ENCODE measurements at places on chromosomes 4 and X.

DNA sequence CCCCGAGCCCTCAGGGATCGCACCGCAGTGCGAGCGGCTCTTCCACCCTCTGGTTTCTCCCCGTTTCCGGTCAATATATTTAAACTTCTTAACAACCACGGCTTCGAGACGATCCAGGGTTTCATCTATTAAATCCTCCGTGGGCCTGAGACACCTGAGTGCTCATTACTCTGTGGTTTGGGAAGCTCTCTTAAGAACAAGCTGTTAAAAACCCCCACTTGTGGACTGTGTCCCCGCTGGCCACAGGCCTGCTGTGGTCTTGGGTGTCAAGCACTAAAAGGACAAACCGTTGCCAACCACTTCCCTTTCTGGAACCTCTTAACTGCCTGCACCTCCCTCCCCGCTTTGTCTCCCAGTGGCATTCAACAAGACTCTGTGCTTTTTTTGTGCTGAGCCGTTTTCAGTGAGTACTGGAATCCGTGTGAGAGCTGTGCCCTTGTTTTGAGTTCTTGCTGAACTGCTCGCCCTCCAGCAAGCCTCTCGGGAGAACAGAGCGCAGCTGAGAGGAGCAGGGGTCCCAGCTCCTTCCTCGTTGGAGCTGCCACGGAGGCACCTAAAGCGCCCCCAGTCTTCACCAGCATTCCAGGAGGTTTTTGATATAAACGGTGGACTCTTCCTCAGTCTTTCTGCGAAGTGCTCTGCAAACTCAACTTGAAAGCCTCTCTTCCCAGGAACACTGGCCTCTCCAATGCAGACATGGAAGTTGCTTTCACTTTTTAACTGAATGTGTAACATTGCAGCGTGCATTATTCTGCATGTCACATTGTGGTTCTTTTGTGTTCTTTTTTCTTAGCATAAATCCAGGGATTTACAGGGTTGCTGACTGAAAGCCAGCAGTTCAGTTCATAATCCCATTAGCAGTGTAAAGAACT is 691 bp upstream of the IGFBP7 start:
- H3K4me1 ChIP-seq = peaks cover 11% of the 10 kb centered on the region
- peak overlapping the region; percentile 45 for H3K4me3 ChIP-seq
- peak; percentile 76 for DNase-seq

DNA sequence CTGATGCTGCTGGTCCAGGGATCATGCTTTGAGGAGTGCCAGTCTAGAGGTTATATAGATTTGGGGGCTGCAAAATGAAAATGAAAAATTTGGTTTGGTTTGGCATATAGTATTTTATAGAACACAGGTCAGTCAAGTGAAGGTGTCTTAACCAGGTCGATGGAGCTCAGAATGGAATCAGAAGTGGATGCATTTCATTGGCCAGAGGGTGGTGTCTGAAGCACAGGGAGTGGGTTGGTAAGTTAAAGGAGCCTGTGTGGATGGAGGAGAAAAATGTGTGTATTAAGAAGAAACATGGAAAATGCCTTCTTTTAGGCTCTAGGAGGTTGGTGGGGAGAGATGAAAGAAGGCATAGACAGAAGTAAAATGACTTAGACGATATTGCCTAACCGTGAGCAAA is 8.6 kb downstream of the GALNT7 start:
- no peak overlapping the region for H3K27ac ChIP-seq
- no peak overlapping the region for H3K4me3 ChIP-seq
- H3K36me3 ChIP-seq = no peaks in the 10 kb centered on the region
- H3K4me1 ChIP-seq = peaks cover 23% of the 10 kb centered on the region
- H3K27me3 ChIP-seq = no peaks in the 10 kb centered on the region

- DNase-seq = no peak
- H3K4me1 ChIP-seq = no peaks in the 10 kb centered on the region
- H3K36me3 ChIP-seq = no peaks in the 10 kb centered on the region
- no peak overlapping the region for H3K4me3 ChIP-seq
- H3K27me3 ChIP-seq = no peaks in the 10 kb centered on the region
Observed at GRCh38 chr4:98935633-98936032, 6.7 kb upstream of the EIF4E start.

GRCh38 chrX:15472531-15472930 is 20.6 kb downstream of the PIR start:
- no peak overlapping the region for H3K4me3 ChIP-seq
- peaks cover 6% of the 10 kb centered on the region for H3K4me1 ChIP-seq
- H3K36me3 ChIP-seq = no peaks in the 10 kb centered on the region
- peak; percentile 8 for DNase-seq

GRCh38 chr4:184462724-184463123 is 11.6 kb downstream of the IRF2 start:
- H3K27me3 ChIP-seq = no peaks in the 10 kb centered on the region
- H3K27ac ChIP-seq = no peak overlapping the region
- no peak overlapping the region for H3K4me3 ChIP-seq
- DNase-seq = no peak
- H3K36me3 ChIP-seq = no peaks in the 10 kb centered on the region

DNA sequence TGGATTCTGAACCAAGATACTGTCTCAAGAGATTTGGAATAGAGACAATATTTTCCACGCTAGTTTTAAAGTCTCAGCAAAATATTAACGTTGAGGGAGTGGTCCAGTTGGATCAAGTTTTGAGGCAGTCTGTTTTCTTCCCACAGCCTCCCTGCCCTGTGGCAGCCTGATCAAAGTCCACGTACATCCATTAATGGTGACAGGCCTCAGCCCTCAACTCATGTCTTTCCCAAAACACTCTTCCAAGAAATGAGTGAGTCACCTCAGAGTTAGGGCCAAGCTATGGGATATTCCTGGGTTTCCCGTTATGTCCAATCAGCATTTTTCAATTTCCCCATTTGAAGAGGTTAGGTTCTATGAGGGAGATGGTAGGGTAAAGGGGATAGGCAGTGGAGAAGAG is 28.5 kb downstream of the EGFL6 start:
- no peak for DNase-seq
- no peak overlapping the region for H3K4me3 ChIP-seq
- no peaks in the 10 kb centered on the region for H3K4me1 ChIP-seq
- no peak overlapping the region for H3K27ac ChIP-seq
- no peaks in the 10 kb centered on the region for H3K27me3 ChIP-seq

DNA sequence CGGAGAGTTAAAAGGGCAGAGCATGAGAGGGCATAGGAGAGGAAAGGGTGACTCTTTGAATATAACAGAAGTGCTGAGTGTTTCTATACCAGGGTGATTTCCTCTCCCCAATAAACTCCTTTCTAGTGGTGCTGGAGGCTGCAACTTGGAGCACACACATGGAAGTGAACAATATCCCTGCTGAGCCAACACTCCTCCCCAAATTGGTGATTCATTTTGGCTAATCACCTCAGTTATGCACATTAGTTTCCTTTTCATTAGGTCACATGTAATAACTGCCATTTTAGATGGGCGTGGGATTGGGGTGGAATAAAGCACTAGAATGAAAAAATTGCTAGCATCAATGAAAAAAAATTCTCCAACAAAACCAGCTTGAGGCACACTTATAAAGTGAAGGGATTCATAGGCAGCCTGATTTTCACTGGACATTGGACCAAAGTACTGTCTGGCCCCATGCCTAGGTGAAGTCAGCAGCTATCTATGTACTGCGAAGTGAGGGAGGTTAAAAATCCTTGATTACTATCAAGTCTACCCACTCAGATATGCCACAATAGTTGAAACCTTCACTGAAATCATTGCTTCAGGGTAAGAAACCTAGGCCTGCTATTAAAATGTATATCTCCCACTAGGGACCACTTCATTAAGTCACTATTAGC is 174.0 kb downstream of the GLUD2 start:
- H3K36me3 ChIP-seq = no peaks in the 10 kb centered on the region
- H3K4me3 ChIP-seq = no peak overlapping the region
- H3K27ac ChIP-seq = no peak overlapping the region

- DNase-seq = no peak
- no peaks in the 10 kb centered on the region for H3K4me1 ChIP-seq
- H3K27me3 ChIP-seq = peaks cover 22% of the 10 kb centered on the region
- H3K4me3 ChIP-seq = no peak overlapping the region
- H3K36me3 ChIP-seq = no peaks in the 10 kb centered on the region
Observed at GRCh38 chr4:6542951-6543350, 32.0 kb upstream of the MAN2B2 start.

DNA sequence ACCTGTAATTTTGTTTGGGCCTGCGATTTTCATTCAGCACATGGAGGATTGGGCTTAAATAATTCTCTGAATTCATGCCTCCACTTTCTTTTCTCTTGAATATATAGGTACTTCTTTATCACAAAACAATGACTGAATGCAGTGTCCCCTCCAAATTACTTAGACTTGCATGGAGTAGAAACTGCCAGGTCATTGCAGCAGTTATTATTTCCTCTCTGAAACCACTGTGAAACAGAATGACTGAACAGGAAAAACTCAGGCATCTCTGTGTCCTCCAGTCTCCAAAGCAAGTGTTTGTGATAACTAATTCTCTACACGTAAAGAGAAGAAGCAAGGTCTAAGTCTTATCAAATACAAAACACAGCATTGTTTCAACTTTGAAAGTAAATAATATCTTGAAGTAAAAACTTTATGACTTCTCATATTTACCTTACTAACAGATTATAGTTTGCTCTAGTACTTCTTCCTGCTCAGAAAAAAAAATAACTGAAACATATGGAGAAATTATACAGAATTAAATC is 144.5 kb upstream of the DIAPH2 start:
- no peaks in the 10 kb centered on the region for H3K27me3 ChIP-seq
- DNase-seq = no peak
- H3K4me1 ChIP-seq = no peaks in the 10 kb centered on the region
- H3K36me3 ChIP-seq = no peaks in the 10 kb centered on the region

- DNase-seq = no peak
- no peaks in the 10 kb centered on the region for H3K36me3 ChIP-seq
- peaks cover 18% of the 10 kb centered on the region for H3K4me1 ChIP-seq
- no peak overlapping the region for H3K4me3 ChIP-seq
- H3K27me3 ChIP-seq = no peaks in the 10 kb centered on the region
- no peak overlapping the region for H3K27ac ChIP-seq
Observed at GRCh38 chr4:14862891-14863290, 139.4 kb upstream of the CPEB2 start.

GRCh38 chr4:8726344-8726851 is 133.8 kb downstream of the CPZ start:
- H3K27ac ChIP-seq = no peak overlapping the region
- no peaks in the 10 kb centered on the region for H3K4me1 ChIP-seq
- H3K4me3 ChIP-seq = no peak overlapping the region

DNA sequence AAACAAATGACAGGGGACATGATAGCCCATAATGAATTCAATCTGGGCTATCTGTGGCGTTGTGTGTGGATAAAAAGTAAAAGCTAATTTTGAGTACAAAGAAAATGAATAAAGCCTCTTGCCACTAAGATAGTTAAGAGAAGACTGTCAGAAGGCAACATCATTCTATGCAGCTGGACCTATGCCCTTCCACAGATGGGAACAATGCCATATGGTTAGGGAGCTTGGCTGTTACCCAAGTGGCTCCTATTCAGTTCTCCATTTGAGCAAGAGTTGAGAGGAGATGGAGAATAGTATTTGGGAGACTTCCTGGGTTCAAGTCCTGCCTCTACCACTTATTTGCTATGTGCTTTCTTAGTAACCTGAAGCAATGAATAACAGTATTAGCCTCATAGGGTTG is 107.7 kb downstream of the ANXA3 start:
- no peak for DNase-seq
- H3K4me1 ChIP-seq = no peaks in the 10 kb centered on the region
- no peaks in the 10 kb centered on the region for H3K36me3 ChIP-seq

GRCh38 chrX:46574774-46575381 is 1.3 kb downstream of the CHST7 start:
- no peaks in the 10 kb centered on the region for H3K4me1 ChIP-seq
- H3K27ac ChIP-seq = no peak overlapping the region
- H3K4me3 ChIP-seq = peak overlapping the region; percentile 49
- H3K36me3 ChIP-seq = no peaks in the 10 kb centered on the region

GRCh38 chr4:151099976-151100417 is 569 bp downstream of the RPS3A start:
- H3K4me1 ChIP-seq = peaks cover 9% of the 10 kb centered on the region
- peaks cover 28% of the 10 kb centered on the region for H3K36me3 ChIP-seq
- peak overlapping the region; percentile 84 for H3K4me3 ChIP-seq
- no peaks in the 10 kb centered on the region for H3K27me3 ChIP-seq

GRCh38 chr4:86043755-86044592 is 315.9 kb downstream of the MAPK10 start:
- no peaks in the 10 kb centered on the region for H3K27me3 ChIP-seq
- H3K27ac ChIP-seq = no peak overlapping the region
- no peak overlapping the region for H3K4me3 ChIP-seq
- DNase-seq = peak; percentile 67

DNA sequence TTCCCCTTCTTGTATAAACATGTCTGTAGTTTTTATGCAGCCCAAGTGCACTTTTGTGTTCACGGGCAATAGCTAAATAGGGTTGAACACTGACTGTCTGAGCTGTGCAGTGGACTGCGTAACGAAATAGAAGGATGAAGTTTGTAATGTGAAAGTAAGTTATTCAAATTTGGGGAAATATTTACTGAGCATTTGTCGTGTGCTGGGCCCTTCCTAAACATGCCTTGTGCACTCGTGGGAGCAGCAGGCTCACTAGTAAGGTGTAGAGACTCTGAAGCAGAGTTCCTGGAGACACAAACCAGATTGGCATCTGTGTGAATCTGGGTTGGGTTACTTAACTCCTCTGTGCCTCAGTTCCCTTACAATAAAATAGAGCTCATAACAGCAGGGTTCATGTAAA is 51.7 kb upstream of the C1QTNF7 start:
- no peaks in the 10 kb centered on the region for H3K4me1 ChIP-seq
- no peaks in the 10 kb centered on the region for H3K36me3 ChIP-seq
- no peak overlapping the region for H3K4me3 ChIP-seq
- no peak overlapping the region for H3K27ac ChIP-seq
- DNase-seq = no peak
- no peaks in the 10 kb centered on the region for H3K27me3 ChIP-seq

GRCh38 chr4:11313157-11313943 is 115.3 kb downstream of the HS3ST1 start:
- no peak overlapping the region for H3K4me3 ChIP-seq
- H3K4me1 ChIP-seq = no peaks in the 10 kb centered on the region
- H3K27me3 ChIP-seq = no peaks in the 10 kb centered on the region
- no peak overlapping the region for H3K27ac ChIP-seq
- DNase-seq = no peak

Data from cardiac muscle cell (in vitro differentiated cells and primary cell).